ENCODE measurements at places on chromosomes 3 and 15.

DNA sequence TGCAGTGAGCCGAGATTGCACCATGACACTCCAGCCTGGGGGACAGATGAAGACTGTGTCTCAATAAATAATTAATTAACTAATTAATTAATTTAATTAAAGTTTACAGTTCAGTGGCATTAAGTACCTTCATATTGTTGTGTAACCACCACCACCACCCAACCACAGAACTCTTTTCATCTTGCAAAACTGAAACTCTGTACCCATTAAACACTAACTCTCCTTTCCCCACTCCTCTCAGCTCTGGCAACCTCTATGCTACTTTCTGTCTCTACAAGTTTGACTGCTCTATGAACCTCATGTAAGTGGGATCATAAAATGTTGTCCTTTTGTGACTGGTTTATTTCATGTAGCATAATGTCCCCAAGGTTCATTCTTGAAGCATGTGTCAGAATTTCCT, 259.3 kb upstream of the MDFIC2 start:
- DNase-seq, result no peak

DNA sequence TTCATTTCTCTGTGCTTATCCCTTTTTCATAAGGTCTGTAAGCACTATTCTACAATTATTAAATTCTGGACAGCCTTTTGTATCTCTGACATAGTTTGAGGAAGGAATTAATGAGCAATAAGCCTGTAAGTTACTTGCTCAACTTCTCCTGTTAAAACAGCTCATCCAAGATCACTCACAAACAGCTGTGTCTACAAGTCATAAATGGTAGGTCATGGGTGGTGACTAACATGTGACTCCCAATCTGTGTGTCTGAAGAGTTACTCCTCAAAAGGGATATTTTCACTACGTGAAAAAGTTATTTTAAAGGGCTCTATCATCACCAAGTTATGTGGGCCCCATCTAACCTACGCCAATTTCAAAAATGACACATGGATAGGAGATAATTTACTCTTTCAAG, 145.2 kb upstream of the CBLB start:
- no peak for DNase-seq

DNA sequence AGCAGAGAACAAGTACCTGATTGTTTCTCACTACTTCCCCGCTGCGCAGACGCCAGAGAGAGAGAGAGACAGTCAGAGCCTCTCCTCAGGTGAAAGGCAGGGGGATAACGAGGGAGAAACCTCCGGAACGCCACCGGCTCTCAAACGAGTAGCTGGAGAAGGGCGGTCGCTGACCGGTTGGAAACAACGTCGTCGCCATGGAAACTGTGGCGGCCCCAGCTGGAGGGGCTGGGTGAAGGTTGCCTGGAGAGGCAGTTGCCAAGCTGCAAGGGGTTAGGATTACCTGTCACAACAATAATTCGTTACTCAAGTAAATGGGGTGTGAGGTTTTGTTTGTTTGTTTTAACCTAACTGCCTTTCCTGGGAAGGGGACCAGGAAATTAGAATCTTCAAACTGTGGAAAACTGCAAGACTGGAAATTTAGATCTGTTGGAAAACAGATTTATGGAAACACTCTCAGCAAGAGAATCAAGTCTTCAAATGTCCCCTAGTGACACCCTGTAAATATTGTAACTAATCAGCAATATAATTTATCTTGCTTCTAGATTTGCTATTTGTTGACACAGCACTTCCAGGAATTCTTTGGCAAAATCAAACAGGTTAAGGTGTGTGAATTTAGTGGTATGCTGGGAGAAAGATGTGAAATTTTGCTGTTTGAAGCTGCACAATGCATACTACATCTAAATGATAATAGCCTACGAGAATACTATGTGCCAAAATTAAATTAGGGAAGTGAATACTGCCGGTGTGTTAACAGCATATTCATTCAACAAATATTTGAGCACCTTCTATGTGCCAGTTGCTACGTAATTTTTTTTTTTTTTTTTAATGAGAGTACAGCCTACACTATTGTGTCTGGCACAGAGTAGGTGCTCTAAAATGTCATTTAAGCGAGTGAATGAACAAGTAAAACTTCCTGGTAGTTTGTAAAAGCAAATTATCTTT, at the start of gene DNAH12:
DNAH12 (minus strand) TSS at position 164 of the 945 bp plus-strand sequence. CDS start 1,474 bp downstream, outside the sequence.
- peak; percentile 47 for DNase-seq

DNA sequence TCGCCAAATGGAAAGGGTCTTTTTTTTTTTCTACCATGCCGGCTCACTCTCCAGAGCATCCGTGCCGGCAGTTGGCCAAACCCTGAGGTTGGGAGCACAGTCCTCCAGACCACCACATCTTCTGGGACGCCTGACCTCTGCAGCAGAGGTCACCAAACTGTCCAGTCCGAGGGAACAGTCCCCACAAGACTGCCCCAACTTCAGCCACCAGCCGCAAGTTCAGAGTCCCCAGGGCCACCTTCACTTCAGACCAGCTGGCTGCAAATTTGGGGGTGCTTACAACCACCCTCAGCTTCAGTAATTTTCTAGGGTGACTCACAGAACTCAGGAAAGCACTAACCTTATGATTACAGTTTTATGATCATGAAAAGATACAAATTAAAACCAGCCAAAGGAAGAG, 28.9 kb downstream of the PLA2G4D start:
- DNase-seq, result no peak

GRCh38 chr3:169390271-169390670, 273.2 kb downstream of the MECOM start:
- no peak for DNase-seq

GRCh38 chr3:189758186-189758585, 127.0 kb downstream of the TP63 start:
- DNase-seq, result no peak

DNA sequence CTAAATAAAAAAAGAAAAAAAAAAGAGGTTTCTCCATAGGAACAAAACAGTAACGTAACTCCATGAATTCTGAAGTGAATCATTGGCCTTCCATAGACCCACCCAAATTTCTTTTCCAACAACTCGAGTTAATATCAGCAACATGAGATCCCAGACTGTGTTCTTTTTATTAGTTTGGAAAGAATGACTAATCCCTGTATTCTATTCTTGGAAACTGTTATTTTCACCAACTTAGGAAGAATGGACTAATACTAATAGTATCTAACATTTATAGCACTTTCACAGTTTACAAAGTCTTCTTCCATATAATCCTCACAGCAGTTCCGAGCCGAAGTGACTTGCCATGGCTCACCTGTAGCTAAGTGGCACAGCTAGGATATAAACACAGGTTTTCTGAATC, 72.7 kb upstream of the SLC4A7 start:
- no peak for DNase-seq

DNA sequence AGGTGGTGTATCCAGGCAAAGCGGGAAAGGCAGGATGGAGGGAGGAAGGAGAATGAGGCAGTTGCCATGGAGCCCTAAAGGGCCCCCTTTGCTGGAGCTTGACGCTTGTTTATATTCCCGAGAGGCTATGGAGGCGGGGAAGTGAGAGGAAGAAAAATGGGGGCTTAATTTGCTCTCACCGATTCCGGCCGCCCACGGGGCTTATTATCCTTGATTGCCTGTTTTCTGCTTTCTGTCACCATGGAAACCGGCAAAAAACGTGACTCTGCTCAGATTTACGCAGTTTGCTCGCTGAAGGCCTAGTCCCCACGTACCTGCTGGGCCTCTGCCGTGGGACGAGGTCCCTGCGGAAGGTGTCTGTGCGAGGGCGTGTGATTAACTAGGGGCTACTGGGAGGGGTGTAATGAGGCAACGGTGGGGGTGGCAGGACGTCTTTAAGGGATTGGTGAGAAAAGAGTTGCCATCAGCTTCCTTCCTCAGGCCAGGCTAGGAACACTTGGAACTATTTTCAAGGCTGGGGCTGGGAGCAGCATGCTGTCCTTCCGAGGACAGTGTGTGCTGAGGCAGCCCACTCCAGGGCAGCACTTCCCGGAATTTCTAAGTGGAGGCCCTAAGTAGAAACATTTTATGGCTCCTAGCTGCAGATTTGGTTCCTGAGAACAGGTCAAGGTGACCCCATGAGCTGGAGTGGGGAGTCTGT, 110.8 kb upstream of the NDN start:
- DNase-seq, result no peak

DNA sequence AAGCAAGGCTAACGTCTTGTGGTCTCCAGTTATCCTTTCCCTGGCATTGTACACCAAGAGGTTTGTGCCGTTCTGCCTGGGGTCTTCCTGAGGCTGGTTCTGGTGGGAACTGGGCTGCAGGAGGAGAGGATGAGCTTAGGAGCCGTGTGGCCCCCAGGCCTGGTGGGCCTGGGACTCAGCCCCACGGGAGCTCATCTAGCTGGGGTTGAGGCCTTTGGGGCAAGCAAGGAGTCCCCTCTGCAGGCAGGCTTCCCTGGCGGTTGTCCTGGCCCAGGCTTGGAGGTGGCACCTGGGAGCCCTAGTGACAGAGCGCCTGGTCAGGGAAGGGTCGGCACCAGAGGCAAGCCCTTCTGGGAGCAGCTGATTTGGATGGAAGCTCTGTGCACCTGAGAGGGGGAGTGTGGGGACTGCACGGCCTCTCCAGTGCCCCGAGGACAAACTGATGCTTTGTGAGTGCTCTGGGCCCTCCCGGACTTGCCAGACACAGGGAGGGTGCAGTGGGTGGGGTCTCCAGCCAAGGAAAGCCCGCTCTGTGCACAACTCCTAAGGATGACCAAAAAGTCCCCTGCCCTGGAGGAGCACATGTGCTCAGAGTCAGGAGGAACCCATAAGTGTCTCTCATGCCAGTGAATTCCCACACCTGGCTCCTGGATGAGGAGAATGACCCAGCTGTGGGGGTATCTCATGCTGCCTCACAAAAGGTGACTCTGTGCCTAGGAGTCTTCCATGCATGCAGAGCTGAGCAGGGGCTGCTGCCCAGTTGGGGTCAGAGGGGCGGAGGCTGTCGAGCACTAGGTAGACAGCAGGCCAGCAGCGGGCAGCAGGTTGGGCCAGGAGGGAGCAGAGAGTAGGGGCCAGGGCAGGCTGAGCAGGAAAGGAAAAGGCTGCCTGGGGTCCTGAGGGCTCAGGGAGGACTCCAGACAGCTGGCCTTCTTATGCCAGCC, 2.7 kb downstream of the PAK6 start:
- DNase-seq, result no peak

DNA sequence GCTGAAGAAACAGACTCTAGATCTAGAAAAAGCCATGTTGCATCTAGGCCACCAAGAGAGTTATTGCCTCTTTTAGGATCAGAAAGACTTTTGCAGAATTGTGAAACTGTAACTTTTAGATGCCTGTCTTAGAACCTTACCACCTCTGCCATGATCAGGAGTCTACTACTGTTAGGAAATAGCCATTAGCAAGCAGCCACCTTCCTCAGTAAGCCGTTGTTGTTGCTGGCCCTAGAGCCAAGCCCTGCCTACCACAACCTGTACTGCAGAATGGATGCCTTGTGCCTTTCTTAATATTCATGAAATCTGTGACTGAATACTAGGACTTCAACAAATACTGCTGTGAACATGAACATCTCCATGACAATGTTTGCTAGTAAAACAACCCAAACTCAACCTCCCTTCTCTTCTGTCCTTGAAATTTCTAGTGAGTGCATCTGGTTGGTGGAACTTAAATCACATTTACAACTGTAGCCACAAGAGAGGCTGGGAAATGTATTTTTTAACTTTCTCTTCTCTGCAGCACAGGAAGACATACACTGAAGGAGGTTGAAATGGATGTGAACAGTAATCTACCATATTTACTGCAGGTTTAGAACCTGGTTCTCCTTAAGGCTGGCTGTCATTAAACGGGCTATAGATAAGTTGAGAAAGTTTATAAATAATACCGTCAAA, 20.7 kb downstream of the RASA2 start:
- no peak for DNase-seq

- no peak for DNase-seq
Observed at GRCh38 chr15:67641453-67641852, 99.0 kb downstream of the MAP2K5 start.

- DNase-seq, result no peak
Observed at GRCh38 chr15:58115692-58116091, 22.5 kb upstream of the AQP9 start.

DNA sequence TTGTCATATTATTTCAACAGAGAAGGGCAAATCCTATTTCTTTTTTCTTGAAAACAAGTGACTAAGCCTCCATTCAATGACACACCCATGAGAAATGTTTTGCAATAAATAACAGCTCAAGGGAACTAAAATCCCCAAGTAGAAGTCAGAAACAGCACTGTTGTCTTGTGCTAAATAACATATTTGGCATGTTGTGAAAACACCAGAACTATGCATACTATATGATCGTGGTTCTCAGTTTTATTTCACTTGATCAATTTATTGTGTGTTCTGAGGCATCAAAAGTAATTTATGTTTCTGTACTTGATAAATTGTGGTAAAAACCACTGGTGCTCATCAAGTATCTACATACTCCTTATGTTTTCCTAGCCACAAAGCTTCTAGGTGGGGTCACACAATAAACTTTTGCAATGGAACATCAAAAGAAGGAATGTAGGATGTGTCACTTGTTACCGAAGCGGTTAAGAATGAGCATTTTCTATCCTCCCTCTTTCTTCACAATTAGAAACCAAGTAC, 691.7 kb upstream of the CBLB start:
- no peak for DNase-seq

- DNase-seq, result no peak
Observed at GRCh38 chr3:28845006-28845324, 435.9 kb upstream of the RBMS3 start.

GRCh38 chr3:20007960-20008359, 4.1 kb downstream of the PP2D1 start:
- DNase-seq, result no peak

DNA sequence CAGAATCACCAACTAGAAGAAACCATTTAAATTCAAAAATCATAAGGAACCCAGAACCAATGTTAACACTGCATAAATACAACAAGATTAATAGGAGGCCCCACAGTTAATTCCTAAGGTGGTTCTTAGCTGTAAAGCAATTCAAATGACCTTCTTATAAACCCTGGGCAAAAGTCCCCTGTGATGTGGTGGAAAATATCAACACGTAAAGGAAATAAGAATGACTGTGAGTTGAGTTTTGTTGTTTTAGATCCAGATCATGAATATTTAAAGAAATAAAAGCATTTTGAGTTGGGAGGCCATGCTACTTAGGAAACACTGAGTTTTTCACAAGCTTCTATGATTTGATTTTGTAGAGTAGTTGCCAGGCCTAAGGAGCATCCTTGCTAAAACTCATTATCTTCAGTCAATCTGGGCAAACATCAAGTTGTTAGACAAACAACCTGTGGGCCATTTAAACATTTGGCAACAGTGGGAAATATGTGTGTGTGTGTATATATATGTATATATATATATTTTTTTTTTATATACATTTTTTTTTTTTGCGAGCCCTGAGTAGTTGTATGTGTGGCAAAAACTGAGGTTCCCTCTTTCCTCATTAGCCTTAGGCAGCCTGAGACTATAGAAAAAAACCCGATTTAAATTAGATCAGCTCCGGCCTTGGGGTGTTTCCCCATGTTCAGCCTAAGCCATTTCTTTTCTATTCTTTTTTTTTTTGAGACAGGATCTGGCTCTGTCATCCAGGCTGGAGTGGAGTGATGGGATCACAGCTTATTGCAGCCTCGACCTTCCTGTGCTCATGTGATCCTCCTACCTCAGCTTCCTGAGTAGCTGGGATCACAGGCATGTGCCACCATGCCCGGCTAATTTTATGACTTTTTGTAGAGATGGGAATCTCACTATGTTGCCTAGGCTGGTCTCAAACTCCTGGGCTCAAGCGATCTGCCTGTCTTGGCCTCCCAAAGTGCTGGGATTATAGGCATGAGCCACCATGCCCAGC, 8.0 kb upstream of the PXK start:
- no peak for DNase-seq

GRCh38 chr3:9308298-9308990, 54.4 kb upstream of the THUMPD3 start:
- DNase-seq, result no peak

All from germinal center (tissue), 1 donor.